ENCODE measurements at places on chromosomes 1 and 21.

GRCh38 chr1:62057230-62057629 is 137.4 kb upstream of the L1TD1 start:
- no peak for DNase-seq

- no peak for DNase-seq
Observed at GRCh38 chr1:201126832-201127754, at the start of gene ASCL5. Gene ASCL5, minus strand, starts transcription at chr1:201127184. Its CDS starts 11,812 bp downstream, at chr1:201115372.

DNA sequence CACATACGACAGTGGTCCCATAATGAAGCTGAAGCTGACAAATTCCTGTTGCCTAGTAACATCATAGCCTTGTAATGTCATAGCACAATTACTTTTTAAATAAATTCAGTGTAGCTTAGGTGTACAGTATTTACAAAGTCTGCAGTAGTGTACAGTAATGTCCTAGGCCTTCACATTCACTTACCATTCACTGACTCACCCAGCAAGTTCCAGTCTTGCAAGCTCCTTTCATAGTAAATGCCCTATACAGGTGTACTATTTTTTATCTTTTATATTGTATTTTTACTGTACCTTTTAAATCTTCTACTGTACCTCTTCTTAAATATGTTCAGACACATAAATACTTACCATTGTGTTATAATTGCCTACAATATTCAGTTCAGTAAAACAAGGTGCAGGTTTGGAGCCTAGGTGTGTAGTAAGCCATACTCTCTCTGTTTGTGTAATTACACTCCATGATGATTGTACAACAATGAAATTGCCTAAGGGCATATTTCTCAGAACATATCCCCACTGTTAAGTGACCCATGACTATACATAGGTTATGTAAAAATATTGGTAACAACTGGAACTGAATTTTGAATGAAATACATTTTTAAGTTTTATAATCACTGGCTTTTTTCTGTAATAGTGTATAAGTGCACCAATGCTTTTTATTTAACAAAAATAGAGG is 33.5 kb upstream of the ADAM30 start:
- no peak for DNase-seq

- no peak for DNase-seq
Observed at GRCh38 chr1:119485201-119485600, 21.8 kb upstream of the HSD3B1 start.

GRCh38 chr1:71081697-71082080 is 854 bp upstream of the ZRANB2 start:
- peak; percentile 26 for DNase-seq

DNA sequence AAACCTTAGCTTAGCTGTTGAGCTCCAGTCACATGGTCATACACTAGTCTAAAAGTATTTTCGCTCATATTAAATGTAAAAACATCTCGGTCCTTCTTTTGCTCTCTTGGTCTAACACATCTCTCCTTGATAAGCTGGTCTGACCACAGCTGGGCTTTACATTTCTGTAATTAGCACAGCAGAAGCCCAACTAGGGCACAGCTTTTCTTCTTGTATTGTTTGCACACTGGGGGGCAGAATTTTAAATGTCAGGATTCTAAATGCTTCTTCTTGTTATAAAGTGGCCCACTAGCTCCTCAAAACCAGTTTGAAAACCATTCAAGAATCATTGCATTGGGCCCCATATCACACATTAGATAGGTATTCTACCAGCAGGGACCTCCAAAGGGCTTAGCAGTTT is 289.1 kb upstream of the PKN2 start:
- no peak for DNase-seq

GRCh38 chr1:15758953-15759661 is 512 bp downstream of the FBLIM1 start:
- peak; percentile 62 for DNase-seq

GRCh38 chr1:26010825-26011224 is 10.8 kb upstream of the EXTL1 start:
- no peak for DNase-seq

GRCh38 chr1:84853741-84854721 is 39.0 kb downstream of the LPAR3 start:
- no peak for DNase-seq

GRCh38 chr1:47679301-47679791 is 241.5 kb downstream of the FOXD2 start:
- peak; percentile 43 for DNase-seq

- DNase-seq, result peak; percentile 62
Observed at GRCh38 chr1:55476445-55477015, 261.4 kb upstream of the USP24 start.

DNA sequence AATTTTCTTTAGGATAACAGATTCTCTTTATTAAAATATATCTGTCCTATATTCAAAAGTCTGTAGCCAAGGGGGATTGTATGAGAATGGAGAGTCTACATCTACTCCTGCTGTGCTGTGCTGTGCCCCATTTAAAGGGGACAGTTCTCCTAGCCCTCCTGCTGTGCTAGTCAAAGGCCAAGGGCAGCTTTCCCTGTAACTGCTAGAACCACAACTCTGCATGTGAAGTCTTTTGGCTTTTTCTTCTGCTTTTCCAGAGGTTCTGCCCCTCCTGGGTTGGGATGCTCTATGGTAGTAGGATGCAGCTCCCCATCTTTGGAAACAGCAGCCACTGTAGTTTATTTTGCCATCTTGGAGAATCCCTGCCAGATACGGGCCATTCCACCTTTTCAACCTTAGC is 197.5 kb upstream of the JUN start:
- no peak for DNase-seq

DNA sequence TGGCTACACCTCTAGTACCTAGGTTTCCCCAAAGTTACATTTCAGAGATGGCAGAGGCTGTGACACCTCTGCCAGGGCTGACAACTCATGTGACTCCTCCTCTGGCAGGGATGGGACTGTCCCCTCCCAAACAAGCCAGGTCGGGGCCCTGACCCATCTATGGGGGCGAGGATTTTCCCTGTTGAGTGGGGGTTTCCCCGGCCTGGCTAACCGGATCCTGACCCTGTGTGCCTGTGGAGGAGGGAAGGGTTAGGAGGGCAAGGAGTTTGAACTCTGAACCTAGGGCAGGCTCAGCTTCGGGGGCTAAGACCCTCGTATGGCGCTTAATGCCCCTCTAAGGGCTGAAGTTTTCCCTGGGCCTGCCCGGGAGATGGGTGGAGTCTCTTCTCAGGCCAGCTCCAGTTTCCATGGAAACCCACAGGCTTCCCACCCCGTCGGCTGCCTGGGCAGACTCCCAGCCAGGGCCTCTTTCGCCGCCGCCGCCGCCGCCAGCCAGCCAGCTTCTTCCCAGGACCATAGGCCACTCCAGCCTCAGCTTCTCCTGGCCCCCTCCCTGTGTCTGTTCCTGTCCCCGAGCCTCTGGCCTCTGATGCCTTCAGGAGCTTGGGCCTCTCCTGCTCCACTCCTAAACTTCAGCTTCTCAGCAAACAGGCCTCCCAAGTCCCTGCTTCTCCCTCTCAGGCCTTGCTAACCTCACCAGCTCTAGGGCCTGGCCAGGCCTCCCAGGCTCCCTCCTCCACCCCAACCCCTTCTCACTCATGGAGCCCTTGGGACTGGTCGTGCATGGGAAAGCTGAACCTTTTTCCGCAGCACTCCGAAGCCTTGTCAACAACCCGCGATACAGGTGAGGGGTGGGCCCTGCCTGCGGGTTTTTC is at the start of gene BTBD19:
TSS of gene BTBD19 (plus strand) at position 461 of the 875 bp plus-strand sequence. CDS start at position 759, 298 bp downstream.
- peak; percentile 92 for DNase-seq

GRCh38 chr1:179575497-179576314 is at the start of gene NPHS2:
Gene NPHS2, minus strand, starts transcription at chr1:179575948. Its CDS starts 84 bp downstream, at chr1:179575864.
- peak; percentile 67 for DNase-seq

DNA sequence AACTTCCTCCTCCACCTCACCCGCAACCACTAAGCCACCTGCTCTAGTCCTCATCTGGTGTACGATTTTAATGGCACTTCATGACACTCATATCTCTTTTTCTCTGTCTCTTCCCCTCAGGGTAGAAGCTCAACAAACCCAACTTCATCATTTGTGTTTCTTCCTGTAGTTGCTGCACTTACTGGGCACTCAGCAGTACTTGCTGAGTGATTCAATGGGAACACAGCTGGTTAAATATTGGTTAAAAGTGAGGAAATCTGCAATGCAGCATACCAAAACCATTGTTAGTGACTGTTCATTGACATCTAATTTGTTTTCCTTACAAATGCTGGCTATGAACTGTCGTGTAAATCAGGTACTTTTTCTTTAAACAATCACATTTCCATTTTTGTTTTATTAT is 541.1 kb upstream of the PRMT6 start:
- DNase-seq, result no peak

GRCh38 chr1:10903821-10904220 is 107.4 kb upstream of the CASZ1 start:
- no peak for DNase-seq

- no peak for DNase-seq
Observed at GRCh38 chr1:58346036-58346355, 200.5 kb downstream of the OMA1 start.

GRCh38 chr1:21022279-21023040 is 154.2 kb downstream of the EIF4G3 start:
- DNase-seq, result peak; percentile 58

DNA sequence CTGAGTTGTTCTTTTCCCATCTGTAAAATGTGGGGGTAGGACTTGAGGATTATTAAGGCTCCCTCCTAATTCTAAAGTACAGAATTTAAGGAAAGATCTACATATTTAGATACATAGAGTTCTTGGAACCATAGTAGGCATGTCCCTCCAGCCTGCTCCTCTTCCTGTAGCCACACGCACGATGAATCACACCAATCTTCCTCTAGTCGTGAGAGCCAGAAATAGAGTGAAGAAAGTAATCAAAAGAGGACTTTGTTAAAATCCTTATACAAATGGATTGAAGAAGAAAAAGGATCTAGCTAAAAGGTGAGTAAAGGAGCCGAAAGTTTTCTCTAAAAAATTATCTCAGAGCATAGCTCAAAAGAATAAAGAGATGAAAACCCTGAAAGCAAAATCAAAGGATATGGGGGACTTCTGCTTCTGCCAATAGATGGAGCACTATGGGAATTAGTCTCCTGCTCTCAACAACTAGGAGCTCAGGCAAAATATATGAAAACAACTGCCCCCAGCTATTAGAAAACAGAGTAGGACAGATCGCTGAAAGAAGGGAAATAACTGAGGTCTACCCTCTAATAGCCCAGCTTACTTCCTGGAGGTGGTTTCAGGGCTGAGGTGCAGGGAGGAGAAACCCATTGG is 8.5 kb downstream of the C1orf141 start:
- no peak for DNase-seq

DNA sequence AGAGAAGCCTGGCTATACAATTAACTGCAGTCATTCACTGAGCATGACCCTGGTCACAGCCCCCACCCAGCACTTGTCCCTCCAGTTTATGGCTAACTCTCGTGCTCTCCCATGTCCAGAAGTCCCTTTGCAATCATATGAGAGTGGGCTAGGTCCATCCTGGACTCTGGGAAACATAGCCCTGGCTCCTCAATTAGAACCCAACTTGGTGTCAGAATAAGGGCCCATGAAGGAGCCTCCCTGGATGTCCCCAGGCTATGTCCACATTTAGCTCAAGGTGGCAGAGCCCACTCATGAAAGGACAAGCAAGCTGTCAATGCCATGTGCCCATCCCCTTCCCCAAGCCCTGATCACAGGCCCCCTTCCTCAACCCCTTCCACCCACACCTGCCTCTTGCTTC is 27.4 kb upstream of the HPDL start:
- DNase-seq, result no peak

DNA sequence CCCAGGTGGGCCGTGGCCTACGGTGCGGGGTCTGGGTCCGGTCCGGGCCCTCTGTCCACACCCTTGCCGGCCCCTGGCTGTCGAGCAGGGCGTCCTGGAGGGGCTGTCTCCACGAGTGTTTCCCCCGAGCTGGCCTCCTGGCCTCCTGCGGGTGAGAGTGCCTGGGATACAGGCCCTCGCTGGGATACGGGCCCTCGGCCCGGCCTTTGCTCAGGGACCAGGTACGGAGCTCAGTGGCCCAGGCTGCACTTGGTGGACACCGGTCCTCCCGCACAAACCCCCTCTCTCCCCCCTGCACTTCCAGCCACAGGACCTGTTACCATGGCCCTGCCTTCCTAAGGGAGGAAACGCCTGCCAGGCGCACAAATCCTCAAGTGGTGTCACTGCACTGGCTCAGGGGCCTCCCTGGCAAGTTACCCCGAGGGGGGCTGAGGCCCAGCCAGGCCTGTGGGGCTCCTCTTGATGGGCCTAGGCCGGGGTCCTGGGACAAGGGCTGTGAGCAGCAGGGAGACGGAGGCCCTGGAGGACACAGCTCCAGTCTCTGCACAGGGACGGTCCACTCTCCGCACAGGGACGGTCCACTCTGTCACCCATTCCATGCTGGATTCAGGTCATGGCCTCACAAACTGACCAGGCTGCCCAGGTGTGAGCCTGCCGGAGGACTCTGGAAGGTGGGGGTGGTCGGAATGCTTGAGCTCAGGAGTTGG is 18.2 kb upstream of the RNF223 start:
- DNase-seq, result no peak
